ENCODE measurements at places on chromosomes 4 and X. TPM values are rescaled to one million over a fixed set of nuclear protein-coding genes. Genes with fewer than 3 reads are reported as not detected.

Gene GLUD2
- 0.90 TPM for total RNA-seq

Gene EVC2
- 7.9 TPM for total RNA-seq

Gene CCNQ
- total RNA-seq: 36.5 TPM

Gene L1CAM
- 8.6 TPM for total RNA-seq
